ENCODE measurements at places on chromosomes 12 and 14.

DNA sequence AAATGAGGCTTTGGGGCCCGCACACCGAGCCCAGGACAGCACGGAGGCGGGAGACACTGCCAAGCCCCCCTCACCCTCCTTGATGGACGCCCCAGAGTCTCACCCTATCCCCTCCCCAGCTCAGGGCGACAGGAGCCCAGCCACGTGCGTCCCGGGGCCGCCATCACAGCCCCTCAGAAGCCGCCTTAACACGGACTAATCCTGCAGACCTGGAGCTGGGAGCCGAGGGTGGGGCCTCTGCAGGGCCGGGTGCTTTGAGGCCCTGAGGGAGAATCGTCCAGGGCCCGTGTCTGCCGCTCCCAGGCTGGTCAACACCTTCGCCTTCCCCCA, 79.7 kb upstream of the FBRSL1 start:
- no peak for DNase-seq

DNA sequence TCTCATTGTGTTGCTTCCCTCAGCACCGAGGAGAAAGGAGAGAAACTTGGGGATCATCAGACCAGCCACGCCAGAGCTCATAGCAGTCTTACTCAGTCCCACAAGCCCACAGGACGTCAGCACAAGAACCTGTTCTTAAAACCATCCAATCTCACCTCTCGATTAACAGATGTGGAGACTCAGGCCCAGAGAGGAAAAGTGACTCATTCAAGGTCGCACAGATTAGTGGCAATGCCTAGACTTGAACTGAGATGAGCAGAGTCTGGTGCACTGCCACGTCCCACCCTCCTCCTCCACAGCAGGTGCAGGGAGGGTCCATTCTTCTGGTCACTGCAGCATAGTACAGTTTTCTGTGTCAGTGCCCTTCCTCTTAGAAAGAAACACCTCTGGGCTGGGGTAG, 154.9 kb upstream of the PZP start:
- DNase-seq, result no peak

DNA sequence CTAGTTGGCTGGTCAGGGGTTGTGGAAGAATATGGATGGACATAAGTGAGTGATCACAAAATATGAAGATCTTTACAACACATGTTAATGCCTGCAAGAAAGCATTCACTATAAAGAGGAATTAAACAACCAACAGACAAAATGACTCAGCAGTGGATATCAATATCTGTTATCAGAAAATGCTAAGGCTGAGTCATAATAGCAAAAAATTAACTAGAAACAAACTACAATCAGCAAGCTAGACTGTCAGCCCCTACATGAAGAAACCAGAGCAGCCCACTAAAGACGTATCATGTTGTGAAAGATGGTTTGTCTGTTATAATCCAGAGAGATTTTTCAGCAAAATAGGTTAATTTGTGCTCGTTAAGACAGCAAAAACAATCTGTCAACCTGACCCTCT, 472.9 kb downstream of the NELL2 start:
- no peak for DNase-seq

- DNase-seq, result no peak
Measured at GRCh38 chr12:21839776-21840175, 65.3 kb upstream of the KCNJ8 start.

DNA sequence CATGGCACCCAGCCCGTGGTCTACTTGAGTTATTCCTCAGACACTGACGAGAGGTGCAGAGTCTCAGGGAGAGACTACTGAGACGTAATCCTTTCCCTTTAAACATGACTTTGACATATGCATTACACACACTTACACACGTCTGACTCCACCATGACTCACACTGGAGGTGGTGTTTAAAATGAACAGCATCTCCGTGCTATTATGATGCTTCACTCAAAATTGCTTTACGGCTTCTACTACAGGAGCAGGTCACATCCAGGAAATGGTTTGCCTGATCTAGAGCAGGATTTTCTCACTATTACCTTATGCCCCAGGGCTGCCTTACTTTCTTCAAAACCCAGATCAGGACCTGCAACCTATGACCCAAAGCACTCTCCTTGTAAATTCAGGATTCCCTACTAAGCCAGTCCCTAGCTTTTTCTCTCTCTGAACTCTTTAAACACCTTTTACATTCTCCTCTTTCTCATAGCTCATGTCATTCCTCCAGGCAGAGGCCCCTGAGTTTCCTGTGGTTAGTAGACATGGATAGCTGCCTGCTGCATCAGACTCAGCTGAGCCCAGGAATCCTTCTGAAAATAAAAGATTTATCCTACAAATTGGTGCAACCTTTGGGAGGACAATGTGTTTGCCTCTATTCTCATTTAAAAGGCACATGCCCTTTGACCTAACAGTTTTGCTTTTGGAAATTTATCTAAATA, 31.2 kb downstream of the TMCC3 start:
- DNase-seq, result no peak

- DNase-seq, result no peak
Measured at GRCh38 chr14:88630565-88630964, 67.7 kb downstream of the ZC3H14 start.

DNA sequence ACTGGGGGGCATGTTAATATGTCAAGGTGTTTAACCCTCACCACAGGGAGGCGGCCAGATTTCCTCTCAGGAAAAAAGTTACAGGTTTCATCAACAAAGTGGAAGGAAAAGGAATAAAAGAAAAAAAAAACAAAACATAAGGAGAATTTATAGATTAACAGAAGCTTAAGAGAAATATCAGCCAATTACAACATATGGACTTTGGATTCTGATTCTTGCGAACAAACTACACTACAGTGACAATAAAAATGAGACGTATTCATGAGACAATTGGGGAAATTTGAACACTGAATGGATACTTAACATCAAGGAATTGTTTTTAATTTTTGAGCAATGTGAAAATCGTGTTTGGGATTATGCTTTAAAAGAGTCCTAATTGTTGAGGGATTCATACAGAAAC, 60.4 kb downstream of the CALM1 start:
- no peak for DNase-seq

GRCh38 chr14:56145965-56146364, 27.8 kb downstream of the PELI2 start:
- DNase-seq, result no peak

DNA sequence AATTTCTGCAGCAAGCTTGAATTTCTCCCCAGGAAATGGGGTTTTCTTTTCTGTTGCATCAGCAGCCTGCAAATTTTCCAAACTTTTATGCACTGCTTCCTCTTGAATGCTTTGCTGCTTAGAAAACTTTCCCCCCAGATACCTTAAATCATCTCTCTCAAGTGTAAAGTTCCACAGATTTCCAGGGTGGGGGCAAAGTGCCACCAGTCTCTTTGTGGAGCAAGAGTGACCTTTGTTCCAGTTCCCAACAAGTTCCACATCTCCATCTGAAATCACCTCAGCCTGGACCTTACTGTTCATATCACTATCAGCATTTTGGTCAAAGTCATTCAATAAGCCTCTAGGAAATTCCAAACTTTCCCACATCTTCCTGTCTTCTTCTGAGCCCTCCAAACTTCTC, 241.6 kb upstream of the TMTC1 start:
- DNase-seq, result no peak

DNA sequence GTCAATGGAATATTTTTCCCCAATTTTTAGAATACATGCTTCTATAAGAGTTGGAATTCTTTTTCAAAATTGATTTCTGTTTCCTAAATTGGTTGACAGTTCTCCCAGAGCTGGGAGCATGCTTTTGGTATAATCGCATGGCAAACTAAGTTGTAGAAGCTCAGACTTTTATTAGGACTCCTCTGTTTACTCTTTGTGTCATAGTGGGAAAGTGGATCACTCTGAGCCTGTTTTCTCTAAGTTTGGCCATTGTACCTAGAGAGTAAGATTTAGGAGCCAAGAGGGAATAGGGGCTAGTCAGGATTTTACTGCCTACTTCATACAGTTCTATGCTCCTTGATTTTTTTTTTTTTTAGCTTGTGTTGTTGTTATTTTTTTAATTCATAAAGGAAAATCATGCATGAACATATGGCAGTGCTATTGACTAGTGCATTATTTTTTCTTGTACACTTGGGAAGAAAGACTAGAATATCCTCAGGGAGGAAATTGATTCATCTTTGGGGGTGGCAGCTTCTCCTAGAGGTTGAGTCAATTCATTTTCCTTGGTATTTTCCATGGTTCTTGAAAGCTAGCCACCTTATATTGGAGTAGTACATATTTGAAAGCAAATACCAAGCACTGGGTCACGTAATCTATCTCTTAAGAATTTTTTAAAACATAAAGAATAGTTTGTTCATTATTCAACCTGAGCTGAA, 77.7 kb upstream of the TRAF3 start:
- DNase-seq, result no peak

GRCh38 chr12:123533672-123534643, at the start of gene RILPL1:
TSS of gene RILPL1 (minus strand) at chr12:123533719. CDS start at chr12:123533482, 237 bp downstream.
- no peak for DNase-seq

DNA sequence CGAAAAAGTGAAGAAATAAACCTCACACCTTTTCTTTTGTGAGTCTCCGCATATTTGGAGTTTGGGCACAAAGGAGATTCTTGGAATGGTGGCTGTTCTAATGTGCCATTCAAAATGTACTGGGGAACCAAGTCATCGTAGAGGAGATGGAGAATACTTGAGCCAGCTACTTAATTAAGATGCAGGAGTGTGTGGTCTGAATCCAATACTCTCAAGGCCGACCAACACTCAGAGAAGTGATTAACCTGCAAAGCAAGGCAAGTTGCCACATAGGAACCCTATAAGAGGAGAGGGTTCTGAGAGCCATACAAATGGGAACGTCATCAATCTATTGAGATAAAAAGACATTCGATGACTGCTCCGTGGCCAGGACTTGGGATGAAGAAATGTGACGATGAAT, 446.7 kb downstream of the GLT1D1 start:
- no peak for DNase-seq

DNA sequence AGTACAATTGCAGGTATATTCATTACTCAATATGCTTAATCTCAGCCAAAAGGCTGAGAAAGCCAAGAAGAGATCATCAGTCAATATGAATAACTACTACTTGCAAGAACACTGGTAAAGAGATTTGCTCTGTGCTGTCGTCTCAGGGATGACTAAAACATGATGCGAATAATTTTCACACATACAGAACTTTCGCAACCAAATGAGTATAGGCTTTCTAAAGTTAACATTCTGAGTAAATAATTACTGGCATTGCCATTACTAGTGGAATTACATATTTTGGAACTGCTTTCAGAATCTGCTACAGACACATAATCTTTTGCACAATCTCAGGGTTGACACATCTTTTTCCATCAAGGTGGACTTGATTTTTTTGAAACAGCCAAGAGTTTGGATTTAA, 24.7 kb downstream of the NCKAP1L start:
- DNase-seq, result no peak

GRCh38 chr12:5081016-5081415, 37.3 kb downstream of the KCNA5 start:
- no peak for DNase-seq

GRCh38 chr14:99191395-99192027, 80.5 kb downstream of the BCL11B start:
- DNase-seq, result no peak

DNA sequence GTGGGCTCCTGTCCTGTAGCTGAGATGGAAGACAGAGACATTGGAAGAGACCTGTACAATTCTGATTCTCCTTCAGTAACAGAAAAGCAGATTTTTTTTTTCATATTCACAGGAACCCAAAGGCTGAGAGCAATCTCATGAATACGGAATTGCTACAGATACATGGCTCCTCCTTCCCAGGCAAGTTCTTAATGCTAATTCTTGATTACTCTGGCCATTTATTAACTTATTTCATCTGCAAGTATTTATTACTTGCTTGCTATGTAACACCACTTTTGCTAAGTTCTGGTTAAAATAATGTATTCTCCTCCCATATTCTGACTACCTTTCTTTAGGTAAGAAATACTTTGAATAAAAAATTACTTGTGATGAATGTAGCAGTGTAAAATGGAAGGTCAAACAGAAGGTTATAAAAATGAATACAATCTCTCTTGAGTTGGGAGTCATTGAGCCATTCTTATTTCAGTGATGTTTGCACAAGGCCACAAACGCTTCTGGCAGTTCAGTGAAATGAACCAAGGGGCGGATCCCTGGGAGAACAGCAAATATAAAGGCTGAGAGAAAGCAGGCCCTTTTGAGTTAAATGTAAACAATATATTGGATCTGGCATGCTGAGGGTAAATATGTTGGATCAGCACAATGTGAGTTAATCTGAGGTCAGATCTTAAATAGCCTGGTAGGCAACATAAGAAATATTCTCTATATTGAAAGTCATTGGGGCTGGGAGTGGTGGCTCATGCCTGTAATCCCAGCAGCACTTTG, 37.6 kb downstream of the MUCL1 start:
- no peak for DNase-seq

GRCh38 chr14:86442135-86442534, 912.2 kb downstream of the FLRT2 start:
- DNase-seq, result no peak

- DNase-seq, result no peak
Measured at GRCh38 chr14:52370406-52370935, 56.4 kb downstream of the PTGER2 start.

DNA sequence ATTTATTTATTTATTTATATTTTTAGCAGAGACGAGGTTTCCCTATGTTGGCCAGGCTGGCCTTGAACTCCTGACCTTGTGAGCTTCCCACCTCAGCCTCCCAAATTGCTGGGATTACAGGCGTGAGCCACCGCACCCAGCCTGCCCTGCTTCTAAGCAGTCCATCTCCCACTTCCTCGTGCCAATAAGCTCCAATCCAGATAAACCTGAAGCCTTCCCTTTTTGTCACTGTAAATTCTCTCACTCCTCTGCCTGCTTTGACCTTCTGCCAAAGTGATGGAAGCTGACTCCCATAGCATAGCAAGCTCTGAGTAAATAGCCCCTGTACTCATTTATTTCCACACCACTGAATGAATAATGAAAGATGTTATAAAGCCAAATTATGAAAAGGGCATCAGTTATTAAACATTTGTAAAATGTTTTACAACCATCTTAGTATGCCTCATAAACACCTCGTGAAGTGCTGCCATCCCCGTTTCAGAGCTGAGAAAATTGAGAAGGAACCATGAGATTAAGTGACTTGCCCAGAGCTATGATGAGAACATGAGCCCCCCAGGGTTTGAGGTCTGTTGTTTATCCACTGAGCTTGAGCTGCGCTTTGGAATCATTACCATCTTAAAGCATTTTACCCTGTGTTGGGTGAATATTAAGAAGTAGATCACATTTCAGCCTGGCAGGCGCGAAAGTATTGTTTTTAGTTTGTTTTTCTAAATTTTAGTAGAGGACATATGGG, 30.4 kb downstream of the MANSC1 start:
- DNase-seq, result no peak

- no peak for DNase-seq
Measured at GRCh38 chr12:49260166-49260565, 4.7 kb upstream of the TUBA1C start.

DNA sequence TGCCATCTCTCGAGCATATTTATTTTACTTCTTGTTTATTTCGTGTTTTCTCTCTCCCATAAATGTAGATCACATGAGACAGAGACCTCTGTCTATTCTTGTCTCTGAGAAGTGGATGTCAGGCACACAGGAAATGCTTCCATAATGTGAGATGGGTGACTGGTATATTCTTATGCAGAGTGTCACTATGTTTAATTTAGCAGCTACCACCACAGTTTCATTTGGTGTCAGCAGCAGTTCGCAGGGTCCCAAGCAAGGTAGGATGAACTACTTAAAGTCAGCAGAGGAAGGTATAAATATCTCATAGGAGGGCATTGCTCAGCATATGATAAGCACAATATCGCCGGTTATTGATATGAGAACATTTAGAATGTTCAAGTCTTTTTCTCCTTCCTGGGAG, 180.9 kb upstream of the CNTN1 start:
- DNase-seq, result no peak

GRCh38 chr14:66842911-66843512, 335.1 kb downstream of the GPHN start:
- no peak for DNase-seq
